ENCODE measurements at places on chromosomes 4 and X.

DNA sequence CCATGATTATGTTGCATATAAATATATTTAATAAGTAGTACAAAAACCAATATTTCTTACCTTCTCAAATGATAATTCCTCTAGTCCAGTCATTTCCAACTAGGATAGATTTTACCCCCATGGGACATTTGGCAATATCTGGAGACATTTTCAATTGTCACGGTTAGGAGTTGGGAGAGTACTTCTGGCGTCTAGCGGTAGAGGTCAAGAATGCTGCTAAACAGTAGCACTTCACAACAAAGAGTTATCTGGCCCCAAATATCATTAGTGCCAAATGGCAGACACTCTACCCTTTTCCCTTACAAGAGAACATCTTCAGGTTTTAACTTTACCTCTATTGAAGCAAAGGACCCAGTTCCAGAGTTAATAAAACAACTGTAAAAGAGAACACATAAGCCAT is 168.1 kb downstream of the FAT4 start:
- no peaks in the 10 kb centered on the region for H3K27me3 ChIP-seq
- no peak overlapping the region for H3K27ac ChIP-seq
- H3K4me3 ChIP-seq, result no peak overlapping the region

DNA sequence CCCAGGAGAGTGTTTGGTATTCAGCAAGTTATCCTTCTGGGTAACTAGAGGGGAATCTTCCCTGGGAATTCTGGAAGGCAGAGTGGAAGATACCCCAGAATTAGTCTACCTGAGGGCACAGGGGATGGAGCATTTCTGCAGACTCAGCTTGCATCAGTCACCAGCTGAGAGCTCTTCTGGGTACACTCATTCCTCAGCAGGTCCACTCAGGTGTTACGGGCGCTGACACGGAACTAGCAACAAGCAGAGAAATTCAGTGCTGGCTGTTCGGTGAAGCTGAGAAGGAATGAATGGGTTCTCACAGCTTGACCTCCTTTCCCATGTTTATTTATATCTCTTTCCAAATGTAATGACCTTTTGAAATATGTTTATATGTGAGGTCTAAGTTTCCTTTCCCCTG is 106.0 kb upstream of the PNPLA4 start:
- no peak overlapping the region for H3K4me3 ChIP-seq
- peaks cover 7% of the 10 kb centered on the region for H3K4me1 ChIP-seq
- H3K27me3 ChIP-seq, result no peaks in the 10 kb centered on the region
- no peaks in the 10 kb centered on the region for H3K36me3 ChIP-seq
- DNase-seq, result no peak

GRCh38 chr4:131499141-131499873 is 1649.8 kb upstream of the PCDH10 start:
- H3K4me1 ChIP-seq, result no peaks in the 10 kb centered on the region
- no peaks in the 10 kb centered on the region for H3K27me3 ChIP-seq
- H3K4me3 ChIP-seq, result no peak overlapping the region
- H3K27ac ChIP-seq, result no peak overlapping the region
- H3K36me3 ChIP-seq, result no peaks in the 10 kb centered on the region

DNA sequence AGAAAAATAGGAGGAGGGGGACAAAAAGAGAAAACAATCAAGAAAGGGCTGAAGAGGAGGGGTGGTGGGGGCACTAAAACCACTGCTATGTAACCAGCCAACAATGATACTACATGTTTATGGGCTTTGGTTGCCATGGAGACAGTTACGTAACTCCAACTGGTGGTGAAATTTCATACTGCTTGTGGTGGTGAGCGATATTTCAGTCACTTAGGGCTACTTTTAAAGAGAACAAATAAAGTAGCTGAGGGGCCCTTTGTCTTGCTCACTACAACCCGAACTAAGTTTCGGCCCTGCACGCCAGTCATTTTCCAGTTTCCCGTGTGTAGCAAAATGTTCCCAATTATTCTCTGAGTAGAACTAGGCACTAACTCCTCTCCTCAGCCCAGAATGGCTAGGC is 275.2 kb upstream of the EDA2R start:
- no peak overlapping the region for H3K4me3 ChIP-seq
- no peak overlapping the region for H3K27ac ChIP-seq
- no peaks in the 10 kb centered on the region for H3K27me3 ChIP-seq
- H3K4me1 ChIP-seq, result no peaks in the 10 kb centered on the region
- H3K36me3 ChIP-seq, result no peaks in the 10 kb centered on the region
- DNase-seq, result no peak

Measured in T-helper 17 cell (primary cell).